ENCODE measurements at places on chromosomes 1 and 21. TPM values are rescaled to one million over a fixed set of nuclear protein-coding genes. Genes with fewer than 3 reads are reported as not detected.

The ECM1 gene
- 13.9 TPM for polyA plus RNA-seq

GRCh38 chr1:230761443-230762167 lies 14.4 kb downstream of the CAPN9 start:
- DNase-seq, result no peak

- no peak for DNase-seq
Observed at GRCh38 chr1:14956579-14957195, 196.9 kb upstream of the TMEM51 start.

- no peak for DNase-seq
Observed at GRCh38 chr21:41622831-41623548, 115.0 kb upstream of the TMPRSS2 start.
